ENCODE measurements at places on chromosomes 11 and 22. TPM values are rescaled to one million over a fixed set of nuclear protein-coding genes. Genes with fewer than 3 reads are reported as not detected.

The KCNJ1 gene
- 0.18 TPM for total RNA-seq

GRCh38 chr22:42732081-42732480 is 11.4 kb upstream of the A4GALT start:
- DNase-seq = no peak

The CST6 gene
- total RNA-seq = not detected

DNA sequence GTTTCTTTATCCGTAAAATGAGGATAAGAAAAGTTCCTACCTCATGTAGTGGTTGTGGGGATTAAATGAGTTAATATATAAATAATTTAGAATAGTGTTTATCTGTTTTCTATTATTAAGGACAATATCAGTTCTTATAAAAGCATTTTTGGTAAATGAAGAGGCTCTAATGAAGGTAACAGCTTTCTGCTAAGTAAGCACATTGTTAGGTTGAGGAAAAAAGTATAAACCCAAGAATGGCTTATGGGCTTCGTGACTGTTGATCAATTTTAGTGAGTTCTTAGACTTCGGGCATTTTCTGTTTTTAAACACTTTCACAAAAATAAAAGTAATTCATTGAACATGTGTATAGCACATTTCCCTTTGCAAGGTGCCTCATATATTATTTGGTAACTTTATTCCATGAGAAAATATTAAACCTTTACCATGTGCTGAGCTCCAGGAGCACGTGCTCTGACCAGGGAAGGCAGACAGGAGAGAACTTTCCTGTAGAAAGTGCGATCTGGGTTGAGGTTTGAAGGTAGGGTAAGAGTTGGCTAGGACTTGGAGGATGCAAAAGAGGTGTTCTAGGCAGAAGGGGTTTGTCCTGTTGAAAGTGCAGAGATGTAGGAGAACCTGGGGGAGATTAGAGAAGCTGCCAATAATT is 11.3 kb upstream of the OR9Q2 start:
- DNase-seq = no peak

The PNPLA3 gene
- 0.18 TPM for total RNA-seq

DNA sequence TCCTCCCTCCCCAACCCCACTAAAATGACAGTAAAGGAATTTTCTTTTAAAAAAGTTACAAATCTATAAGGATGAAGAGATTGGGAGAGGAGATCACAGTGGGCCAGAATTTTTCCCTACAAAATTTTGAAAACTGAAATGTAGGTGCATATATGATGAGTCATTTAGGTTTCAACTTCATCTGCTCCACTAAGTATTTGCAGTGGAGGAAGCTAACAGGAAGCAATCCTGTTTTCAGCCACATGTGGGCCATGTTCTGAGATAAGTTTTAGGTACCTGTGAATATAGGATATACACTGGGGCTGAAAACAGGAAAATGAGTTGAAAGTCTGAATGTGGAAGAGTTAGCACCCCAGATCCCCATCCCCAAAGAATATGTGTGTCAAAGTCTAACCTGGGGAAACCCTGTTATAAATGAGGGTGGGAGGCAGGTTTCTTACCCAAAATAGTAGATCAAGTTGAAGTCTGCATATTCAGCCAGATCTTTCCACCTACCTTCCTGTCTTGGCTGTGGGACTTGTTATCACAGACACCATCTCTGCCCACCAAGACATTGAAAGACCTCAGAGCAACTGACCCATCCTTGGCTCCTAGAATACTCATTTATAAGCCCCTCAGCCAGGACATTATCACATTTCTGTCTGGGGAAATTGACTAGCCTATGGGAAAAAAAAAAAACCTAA is 87.3 kb downstream of the PACS1 start:
- DNase-seq = no peak
